Stimulated activated CD8-positive, alpha-beta memory T cell treated with anti-CD3 and anti-CD28 coated beads, Interleukin-7, amount 100 ng/mL, for 4 hours (primary cell): ENCODE measurements at places on chromosomes 12 and 14.

DNA sequence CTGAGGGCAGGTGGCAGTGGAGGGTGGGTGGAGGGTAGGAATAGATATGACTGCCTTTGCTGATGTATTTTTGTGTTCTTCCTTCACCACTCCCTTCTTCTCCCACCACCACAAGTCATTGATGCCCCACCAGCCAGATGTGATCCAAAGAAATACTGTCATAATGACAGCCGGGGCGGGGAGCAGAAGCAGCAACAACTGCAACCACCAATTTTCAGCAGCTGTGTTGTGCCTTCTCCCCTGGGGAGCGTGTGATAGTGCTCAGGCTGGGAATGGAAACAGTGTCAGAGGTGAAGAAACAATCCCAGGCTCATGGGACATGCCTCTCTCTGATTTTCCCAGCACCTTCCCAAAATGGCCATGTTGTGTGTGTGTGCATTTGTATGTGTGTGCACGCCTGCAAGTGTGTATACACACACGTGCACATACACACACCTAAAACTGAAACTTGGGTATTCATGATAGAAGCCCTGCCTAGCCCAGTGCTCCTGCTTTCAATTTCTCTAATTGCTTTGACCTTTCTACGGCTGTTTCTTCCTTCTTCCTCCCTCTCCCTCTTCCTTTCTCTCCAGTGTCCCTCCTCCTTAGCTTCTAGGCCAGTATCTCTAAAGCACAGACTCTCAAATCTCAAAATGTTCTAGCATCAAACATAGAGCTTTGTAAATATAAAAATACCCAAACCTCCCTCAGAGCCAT is 299.2 kb upstream of the FKBP4 start:
- DNase-seq, result no peak

- no peak for DNase-seq
Observed at GRCh38 chr12:121501946-121502345, 78.9 kb downstream of the KDM2B start.

- DNase-seq, result no peak
Observed at GRCh38 chr12:108248011-108248410, 91.1 kb downstream of the CMKLR1 start.

- no peak for DNase-seq
Observed at GRCh38 chr12:18570543-18570942, 167.3 kb downstream of the PLCZ1 start.
